ENCODE measurements at places on chromosomes 1 and 21. TPM values are rescaled to one million over a fixed set of nuclear protein-coding genes. Genes with fewer than 3 reads are reported as not detected.

GRCh38 chr1:98467122-98467521 is 194.4 kb upstream of the SNX7 start:
- ATAC-seq, result no peak

DNA sequence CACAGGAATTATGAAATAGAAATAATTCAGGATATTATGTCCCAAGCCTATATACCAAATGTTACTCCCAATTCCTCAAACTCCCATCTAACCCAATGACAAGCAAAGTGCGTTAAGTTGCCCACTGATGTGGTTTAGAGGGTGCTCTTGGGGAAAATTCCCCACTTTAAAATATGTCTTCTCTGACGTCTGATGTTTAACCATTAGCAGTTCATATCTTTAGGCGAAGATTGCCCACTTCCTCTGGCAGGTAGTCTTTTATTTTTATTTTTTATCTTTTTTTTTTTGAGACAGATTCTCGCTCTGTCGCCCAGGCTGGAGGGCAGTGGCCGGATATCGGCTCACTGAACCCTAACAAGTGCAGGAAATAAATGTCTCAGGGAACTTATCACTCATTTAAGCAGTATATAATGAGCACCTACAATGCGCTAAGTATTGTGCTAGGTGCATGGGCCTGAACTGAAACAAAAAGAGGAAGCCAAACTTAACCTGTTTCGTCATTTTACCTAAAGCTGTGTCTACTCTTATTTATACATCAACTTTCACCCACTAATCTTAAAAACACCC is 1.3 kb upstream of the LYST start:
- no peak for ATAC-seq

GRCh38 chr1:30332116-30333094 is 391.0 kb downstream of the MATN1 start:
- no peak for ATAC-seq

DNA sequence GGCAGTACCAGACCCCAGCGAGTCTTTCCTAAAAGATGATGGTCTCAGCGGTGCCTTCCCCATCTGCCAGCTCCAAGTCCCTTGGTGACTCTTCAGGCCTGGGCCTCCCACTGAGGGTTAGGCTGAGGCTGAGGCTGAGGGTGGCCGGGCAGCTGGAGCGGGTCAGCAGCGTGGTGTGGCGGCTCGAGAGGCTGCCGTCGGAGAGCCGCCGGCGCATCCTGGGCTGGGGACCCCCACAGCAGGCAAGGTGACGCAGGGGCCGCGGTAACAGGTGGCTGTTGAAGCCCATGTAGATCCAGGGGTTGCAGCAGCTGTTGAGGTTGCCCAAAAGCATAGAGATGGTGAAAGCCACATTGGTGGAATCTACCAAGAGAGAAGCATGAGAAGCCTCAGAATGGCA is 7.0 kb downstream of the AVPR1B start:
- no peak for ATAC-seq

GRCh38 chr1:201016211-201016651 is 7.3 kb downstream of the KIF21B start:
- ATAC-seq, result no peak

DNA sequence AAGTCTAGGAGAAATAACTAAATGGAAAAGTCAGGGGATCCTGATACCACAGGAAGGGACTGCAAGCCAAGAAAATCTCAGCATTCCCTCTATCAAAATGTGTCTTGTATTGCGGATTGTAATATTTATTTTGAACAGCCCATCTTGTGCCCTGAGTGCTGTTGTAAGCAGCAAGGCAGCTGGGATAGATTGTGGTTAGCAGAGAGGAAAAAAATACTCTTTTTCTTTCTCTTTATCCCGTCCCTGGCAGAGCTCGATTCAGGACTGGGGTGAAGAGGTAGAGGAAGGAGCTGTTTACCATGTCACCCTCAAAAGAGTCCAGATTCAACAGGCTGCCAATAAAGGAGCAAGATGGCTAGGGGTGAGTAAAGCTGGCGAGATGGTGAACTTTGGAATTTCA is 1.2 kb downstream of the RGL1 start:
- ATAC-seq, result no peak

DNA sequence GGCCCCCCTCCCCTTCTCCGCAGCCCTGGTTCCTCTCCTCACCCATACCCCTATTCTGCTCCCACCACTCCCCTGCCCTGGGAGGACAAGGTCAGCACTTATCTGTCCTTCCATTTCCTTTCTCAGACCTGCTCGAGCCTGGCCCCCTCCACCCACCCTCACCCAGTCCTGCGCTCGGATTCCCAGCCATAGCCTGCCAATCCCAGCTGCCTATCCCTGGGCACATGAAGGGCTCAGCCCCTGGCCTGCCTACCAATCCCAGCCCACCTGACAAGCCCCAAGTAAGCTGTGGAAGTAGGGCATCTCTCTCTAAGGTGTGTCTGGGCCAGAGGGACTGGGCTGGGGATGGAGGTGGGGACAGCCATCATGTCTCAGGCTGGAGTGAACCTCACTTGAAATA is 5.4 kb downstream of the BLACAT1 start:
- no peak for ATAC-seq

- peak; percentile 42 for ATAC-seq
These were observed 256.3 kb upstream of the ADGRL4 start for GRCh38 chr1:79262745-79263258.

DNA sequence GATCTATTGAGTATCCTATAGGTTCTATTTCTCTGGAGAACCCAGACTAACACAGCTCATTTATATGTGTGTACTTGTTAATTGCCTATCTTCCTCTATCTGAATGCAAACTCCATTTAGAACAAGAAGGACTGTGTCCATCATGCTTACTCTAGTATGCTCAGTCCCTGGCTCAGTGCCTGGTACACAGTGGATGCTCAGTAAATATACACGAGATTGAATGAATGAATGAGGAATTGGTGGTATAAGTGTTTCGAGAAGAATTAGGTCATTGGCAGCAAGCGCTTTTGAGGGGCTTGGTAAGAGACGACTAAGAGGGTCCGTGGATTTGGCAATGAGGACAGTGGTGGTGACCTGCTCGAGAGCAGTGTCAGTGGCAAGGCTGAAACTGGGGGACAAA is 112.5 kb downstream of the CSMD2 start:
- ATAC-seq, result no peak

- ATAC-seq, result no peak
These were observed 5.0 kb downstream of the PALMD start for GRCh38 chr1:99650773-99651437.

- no peak for ATAC-seq
These were observed 163.0 kb downstream of the KAZN start for GRCh38 chr1:14761291-14762153.

DNA sequence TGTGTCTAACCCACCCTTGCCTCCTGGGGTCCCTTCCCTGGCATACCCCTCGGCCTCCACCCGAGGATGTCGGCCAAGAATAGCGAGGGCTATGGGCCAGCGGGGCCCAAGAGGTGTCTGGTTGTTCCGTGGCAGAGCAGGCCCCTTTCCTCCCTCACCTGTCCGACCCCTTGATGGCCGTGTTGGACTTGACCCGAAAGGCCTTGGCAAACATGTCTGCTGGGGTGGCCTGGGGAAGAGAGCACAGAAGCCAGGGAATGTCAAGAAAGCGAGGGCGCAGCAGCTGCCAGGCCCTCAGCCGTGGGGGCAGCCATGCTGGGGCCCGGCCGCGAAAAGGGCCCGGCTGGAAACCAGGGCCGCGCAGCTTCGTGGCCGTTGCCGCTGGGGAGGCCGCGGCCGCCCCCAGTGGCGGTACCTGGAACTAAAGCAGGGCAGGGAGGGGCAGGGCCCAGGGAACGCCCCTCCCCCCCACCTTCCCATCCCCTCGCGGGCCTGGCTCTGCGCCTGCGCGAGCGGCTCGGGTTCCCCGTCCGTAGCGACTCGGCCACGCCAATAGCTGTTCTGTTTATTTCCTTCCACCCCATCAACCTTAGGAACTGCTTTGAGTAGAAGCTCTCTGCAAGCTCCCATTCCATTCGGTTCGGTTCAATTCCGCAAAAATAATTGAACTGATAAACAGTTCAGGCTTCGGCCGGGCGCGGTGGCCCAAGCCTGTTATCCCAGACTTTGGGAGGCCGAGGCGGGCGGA is at the start of gene EIF2D:
TSS of gene EIF2D (minus strand) at position 337 of the 748 bp plus-strand sequence. CDS start at position 214, 123 bp downstream.
- peak; percentile 98 for ATAC-seq

GRCh38 chr1:244349581-244350001 is 102.1 kb downstream of the ADSS2 start:
- ATAC-seq, result no peak

DNA sequence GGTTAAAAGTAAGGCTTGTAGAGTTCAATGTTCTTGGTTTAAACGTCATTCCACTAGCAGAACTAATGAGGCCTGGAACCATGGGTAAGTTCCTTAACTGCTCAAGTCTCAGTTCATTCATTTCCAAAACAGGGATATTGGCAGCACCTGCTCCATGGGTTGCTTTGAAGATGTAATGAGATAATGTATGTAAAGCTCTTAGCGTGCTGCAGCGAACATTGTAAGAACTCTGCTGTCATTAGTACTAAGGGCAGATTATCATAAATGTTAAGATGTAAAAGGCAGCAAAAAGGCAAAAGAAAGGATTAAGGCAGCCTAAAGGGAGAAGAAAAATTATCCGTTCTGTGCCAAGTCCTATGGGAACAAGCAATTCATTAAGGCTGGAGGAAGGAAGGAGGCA is 129.1 kb upstream of the NGF start:
- ATAC-seq, result no peak

GRCh38 chr1:62269851-62270495 is 49.3 kb downstream of the KANK4 start:
- no peak for ATAC-seq

DNA sequence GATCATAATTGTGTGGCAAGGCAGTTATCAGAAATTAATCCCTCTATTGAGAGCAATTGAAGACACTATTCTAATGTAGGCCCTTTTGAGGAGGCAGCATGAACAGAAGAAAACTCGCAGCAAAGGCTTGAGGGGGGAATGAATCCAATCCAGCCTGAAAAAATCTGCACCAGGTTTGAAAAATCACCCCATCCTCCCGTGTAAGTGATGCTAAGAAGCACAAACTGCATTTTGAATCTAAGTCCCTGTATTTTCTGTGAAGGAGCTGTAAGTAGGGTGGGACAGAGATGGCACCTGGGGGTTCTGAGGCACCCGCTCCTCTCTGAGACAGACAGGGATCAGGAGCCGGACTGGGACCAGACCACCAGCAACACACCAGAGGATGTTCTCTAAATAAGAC is at the start of gene CRB1:
TSS of gene CRB1 (plus strand) at position 241 of the 400 bp plus-strand sequence. CDS start 161 bp downstream, outside the sequence.
- peak; percentile 44 for ATAC-seq

GRCh38 chr1:91916811-91917460 is 31.0 kb upstream of the TGFBR3 start:
- ATAC-seq, result no peak

- ATAC-seq, result no peak
These were observed 93.9 kb upstream of the DAB1 start for GRCh38 chr1:57517587-57518374.

OR2L8 gene
- 0.36 TPM for total RNA-seq

AJAP1 gene
- total RNA-seq, result 0.11 TPM

DIO1 gene
- total RNA-seq, result 0.31 TPM

KCNK2 gene
- 36.3 TPM for total RNA-seq

ABCG1 gene
- 0.26 TPM for total RNA-seq

STIL gene
- total RNA-seq, result 3.9 TPM

PSMB4 gene
- total RNA-seq, result 352 TPM

Data from motor neuron (in vitro differentiated cells).